Gastroesophageal sphincter (tissue), 4 donors: ENCODE measurements at places on chromosomes 4 and X. TPM values are rescaled to one million over a fixed set of nuclear protein-coding genes. Genes with fewer than 3 reads are reported as not detected.

SEPSECS gene
- total RNA-seq = 3.3 TPM

HTN3 gene
- total RNA-seq = not detected

MAGEA2B gene
- total RNA-seq = not detected

DNA sequence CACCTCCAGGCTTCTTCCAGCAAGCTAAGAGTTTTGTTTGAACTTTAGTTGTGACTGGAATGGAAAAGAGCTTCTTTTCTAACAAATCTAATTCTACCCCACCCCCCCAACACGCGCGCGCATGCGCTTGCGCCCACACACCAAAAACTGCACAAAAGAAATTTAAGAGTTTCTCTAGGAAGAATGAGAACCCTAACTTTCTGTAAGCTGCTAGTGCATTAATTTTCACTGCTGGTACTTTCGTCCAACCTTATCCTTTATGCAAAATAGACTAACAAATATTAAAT is 9.0 kb upstream of the INTU start:
- no peak for ATAC-seq

DNA sequence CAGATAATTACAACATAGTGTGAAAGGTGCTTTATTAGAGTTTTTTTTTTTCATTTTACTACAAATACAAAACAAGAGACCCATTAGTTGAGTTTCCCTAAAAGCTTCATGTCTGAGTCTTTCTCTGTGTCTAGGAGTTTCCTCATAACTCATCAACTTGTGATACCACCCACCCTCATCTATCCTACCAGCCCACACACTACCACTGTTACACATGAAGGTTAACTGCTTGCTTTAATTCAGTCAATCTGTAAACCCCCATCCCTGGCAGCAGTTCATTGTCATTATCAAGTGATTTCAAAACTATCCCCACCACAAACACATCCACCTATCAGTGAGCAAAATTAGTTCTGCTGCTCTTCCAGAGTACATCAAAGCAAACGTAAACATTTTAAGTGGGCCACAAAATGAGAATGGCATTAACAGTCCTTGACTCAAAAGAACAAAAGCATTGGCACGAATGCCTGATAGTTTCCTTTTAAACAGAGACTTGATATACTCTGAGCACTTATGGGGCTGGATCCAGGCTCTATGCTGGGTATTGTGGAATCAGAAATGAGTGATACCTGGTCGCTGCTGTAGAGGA is 331.6 kb upstream of the FAM241A start:
- no peak for ATAC-seq

- no peak for ATAC-seq
These were observed 33.7 kb downstream of the ATP2B3 start for GRCh38 chrX:153551135-153551534.
